ENCODE measurements at places on chromosomes 4 and X. TPM values are rescaled to one million over a fixed set of nuclear protein-coding genes. Genes with fewer than 3 reads are reported as not detected.

- no peak for DNase-seq
- H3K4me1 ChIP-seq = peaks cover 10% of the 10 kb centered on the region
- H3K36me3 ChIP-seq = no peaks in the 10 kb centered on the region
- no peak overlapping the region for H3K4me3 ChIP-seq
- H3K27me3 ChIP-seq = no peaks in the 10 kb centered on the region
- no peak overlapping the region for H3K27ac ChIP-seq
Measured at GRCh38 chr4:1582227-1582626, 101.9 kb downstream of the FAM53A start.

DNA sequence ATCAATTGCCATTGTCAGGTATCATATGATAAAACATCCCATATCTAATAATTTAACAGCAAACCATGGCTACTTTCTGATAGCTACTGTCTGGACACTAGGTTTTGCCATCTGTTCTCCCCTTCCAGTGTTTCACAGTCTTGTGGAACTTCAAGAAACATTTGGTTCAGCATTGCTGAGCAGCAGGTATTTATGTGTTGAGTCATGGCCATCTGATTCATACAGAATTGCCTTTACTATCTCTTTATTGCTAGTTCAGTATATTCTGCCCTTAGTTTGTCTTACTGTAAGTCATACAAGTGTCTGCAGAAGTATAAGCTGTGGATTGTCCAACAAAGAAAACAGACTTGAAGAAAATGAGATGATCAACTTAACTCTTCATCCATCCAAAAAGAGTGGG, 7.0 kb downstream of the NPY5R start:
- no peaks in the 10 kb centered on the region for H3K4me1 ChIP-seq
- no peak overlapping the region for H3K4me3 ChIP-seq
- peaks cover 12% of the 10 kb centered on the region for H3K27me3 ChIP-seq
- no peak for DNase-seq
- no peaks in the 10 kb centered on the region for H3K36me3 ChIP-seq

DNA sequence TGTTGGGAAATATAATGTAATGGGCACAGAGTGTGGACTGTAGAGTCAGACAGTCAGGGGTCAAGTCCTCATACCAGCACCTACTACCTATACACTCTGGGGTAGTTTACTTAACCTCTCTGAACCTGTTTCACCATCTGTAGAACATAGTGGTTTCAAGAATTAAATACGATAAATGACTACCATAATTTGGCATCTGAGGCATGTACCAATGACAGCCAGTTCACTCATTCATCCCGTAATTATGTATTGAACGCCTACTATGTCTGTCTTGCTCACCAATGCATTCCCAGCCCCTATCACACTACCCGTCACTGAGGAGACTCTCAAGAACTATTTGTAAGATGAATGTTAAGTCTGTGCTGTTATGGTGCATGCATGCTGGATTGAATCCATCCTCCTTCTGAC, 2.0 kb upstream of the FGB start:
- H3K36me3 ChIP-seq = no peaks in the 10 kb centered on the region
- H3K4me3 ChIP-seq = no peak overlapping the region
- H3K27ac ChIP-seq = no peak overlapping the region
- no peaks in the 10 kb centered on the region for H3K4me1 ChIP-seq
- DNase-seq = no peak

GPR50 gene
- total RNA-seq = not detected

- H3K4me1 ChIP-seq = no peaks in the 10 kb centered on the region
- no peak overlapping the region for H3K4me3 ChIP-seq
- H3K27ac ChIP-seq = no peak overlapping the region
- DNase-seq = no peak
- no peaks in the 10 kb centered on the region for H3K36me3 ChIP-seq
Measured at GRCh38 chrX:149652232-149652981, 20.8 kb upstream of the TMEM185A start.

DNA sequence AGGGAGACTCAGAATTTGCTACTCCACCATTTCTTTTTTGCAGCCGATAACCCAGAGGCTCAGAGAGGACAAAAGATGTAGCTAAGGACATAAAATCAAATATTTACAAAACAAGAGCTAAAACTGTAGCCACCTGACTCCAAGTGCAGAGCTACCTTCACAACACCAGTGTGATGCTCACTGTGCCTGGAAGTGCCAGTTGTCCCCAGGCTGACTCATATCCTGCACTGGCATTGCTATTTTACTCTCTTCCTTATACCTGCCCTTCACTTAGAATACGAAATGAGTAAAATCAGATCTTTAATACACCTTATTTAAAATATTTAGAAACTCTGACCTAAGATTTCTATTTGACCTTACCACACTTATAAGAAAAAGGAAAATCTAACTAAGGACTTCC, 39.5 kb downstream of the SLC7A11 start:
- H3K36me3 ChIP-seq = no peaks in the 10 kb centered on the region
- H3K27ac ChIP-seq = no peak overlapping the region
- no peaks in the 10 kb centered on the region for H3K27me3 ChIP-seq
- DNase-seq = no peak

HSFX2 gene
- 0.39 TPM for total RNA-seq

CRMP1 gene
- not detected for total RNA-seq

DNA sequence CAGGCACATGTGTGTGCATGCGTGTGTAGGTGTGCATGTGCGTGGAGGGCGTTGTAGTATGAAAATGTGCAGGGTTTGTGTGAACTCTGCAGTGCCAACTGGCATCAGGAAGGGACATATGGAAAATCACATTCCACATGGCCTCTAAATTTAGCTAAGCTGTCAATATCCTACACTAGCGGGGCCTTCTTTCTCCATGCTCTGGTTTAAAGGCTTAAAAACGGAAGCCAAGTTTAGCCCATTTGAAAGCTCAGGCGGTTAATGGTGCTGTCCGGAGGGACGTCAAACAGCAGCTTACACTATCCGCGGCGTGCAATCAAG, 144.1 kb upstream of the NOCT start:
- H3K4me1 ChIP-seq = no peaks in the 10 kb centered on the region
- no peak for DNase-seq
- H3K4me3 ChIP-seq = no peak overlapping the region
- H3K36me3 ChIP-seq = no peaks in the 10 kb centered on the region
- H3K27ac ChIP-seq = no peak overlapping the region

STPG2 gene
- not detected for total RNA-seq

DNA sequence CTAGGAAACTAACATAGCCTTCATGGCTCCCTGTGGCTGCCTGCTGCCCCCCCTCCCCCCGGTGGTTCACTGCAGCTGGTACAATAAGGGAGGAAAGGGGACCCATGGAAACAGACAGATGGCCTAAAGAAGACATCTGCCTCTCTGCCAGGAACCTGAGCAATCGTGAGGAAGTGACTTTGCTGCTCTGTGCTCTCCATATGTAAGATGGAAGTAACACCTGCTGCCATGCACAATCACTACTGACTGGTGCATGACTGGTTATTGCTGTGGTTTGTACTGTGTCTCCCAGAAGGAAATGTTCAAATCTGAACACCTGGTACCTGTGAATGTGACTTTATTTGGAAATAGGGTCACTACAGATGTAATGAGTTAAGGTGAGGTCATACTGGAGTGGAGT, 43.6 kb downstream of the CD99L2 start:
- no peaks in the 10 kb centered on the region for H3K27me3 ChIP-seq
- H3K36me3 ChIP-seq = peaks cover 13% of the 10 kb centered on the region
- H3K4me1 ChIP-seq = no peaks in the 10 kb centered on the region
- no peak overlapping the region for H3K4me3 ChIP-seq
- no peak for DNase-seq

DNA sequence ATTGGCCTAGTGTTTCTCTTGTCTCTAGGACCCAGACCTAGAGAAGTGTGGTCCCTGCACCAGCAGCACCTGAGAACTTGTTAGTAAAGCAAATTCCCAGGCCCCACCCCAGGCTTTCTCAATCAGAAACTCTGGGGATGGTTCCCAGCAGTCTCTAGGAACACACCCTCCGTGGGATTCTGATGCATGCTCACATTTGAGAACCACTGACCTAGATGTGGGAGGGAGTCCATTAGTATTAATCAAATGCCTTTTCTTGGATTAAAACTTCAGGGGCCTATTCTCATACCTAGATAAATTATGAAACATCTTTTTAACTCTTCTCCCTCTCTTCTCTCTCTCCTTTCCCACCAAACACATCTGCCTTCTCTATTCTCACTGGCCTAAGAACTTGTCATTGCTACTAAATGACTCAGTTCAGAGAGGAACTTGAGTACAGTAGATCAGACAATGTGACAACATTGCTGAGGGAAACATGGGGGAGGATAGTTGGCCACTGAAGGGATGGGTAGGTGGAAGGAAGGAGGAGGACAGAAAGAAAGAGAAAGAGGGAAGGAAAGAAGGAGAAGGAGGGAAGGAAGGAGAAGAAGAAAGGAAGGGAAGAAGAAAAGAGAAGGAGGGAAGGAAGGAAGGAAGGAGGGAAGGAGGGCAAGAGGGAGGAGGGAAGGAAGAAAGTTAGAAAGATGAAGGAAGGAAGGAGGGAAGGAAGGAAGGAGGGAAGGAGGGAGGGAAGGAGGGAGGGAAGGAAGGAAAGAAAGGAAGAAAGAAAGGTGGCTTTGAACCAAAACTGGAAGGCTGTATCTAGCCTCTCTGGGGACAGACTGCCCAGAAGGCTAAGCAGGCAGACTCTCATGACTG, 132.7 kb upstream of the MAP3K15 start:
- no peak for DNase-seq
- H3K27me3 ChIP-seq = peaks cover 11% of the 10 kb centered on the region
- H3K4me1 ChIP-seq = peaks cover 52% of the 10 kb centered on the region
- H3K27ac ChIP-seq = peak overlapping the region; percentile 1

TRAM1L1 gene
- total RNA-seq = not detected
